Inflammatory macrophage (primary cell): ENCODE measurements at places on chromosomes 7 and 10.
A peak's percentile ranks its signal among the peaks of the same experiment; 100 is the strongest.

GRCh38 chr10:122632031-122632430, 67.6 kb downstream of the C10orf120 start:
- no peak for DNase-seq

- DNase-seq, result no peak
These were observed 132.8 kb downstream of the WNT2 start for GRCh38 chr7:117190104-117190503.

DNA sequence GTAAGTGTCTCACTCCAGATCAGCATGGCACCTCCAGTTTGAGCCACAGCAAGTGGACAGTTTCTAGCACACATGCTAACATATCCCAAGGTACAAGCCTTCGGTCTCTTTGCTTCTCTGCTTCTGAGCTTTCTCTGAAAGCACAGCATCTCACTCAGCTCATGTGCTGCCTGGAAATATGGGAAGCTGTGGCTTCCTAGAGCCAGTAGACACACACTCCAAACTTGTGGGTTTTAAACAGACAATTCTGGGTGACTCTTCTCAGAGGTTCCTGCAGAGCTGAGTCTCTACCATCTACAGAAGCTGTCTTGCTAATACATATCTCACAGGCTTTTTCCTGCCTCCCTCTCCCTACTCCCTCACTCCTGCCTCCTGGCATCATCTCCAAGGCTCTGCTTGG, 23.9 kb upstream of the TMEM273 start:
- DNase-seq, result peak; percentile 30

GRCh38 chr10:290026-290725, 154.9 kb downstream of the ZMYND11 start:
- no peak for DNase-seq

DNA sequence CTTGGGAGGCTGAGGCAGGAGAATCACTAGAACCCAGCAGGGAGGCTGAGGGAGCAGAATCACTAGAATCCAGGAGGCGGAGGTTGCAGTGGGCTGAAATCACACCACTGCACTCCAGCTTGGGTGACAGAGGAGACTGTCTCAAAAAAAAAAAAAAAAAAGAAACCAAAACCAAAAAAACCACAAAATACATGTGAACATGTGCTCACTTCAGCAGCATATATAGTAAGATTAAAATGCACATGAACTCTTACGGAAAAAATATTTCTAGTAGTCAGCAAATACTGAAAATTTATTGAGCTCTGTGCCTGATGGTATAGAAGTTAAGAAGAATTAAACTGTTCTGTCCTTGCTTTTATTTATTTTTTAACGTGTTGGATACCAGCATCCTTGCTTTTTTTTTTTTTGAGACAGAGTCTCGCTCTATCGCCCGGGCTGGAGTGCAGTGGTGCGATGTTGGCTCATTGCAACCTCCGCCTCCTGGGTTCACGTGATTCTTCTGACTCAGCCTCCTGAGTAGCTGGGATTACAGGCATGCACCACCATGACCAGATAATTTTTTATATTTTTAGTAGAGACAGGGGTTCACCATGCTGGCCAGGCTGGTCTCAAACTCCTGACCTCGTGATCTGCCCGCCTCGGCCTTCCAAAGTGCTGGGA, 9.6 kb upstream of the ZNF487 start:
- no peak for DNase-seq
